Naive thymus-derived CD8-positive, alpha-beta T cell (primary cell): ENCODE measurements at places on chromosomes 1 and 21. TPM values are rescaled to one million over a fixed set of nuclear protein-coding genes. Genes with fewer than 3 reads are reported as not detected.
A peak's percentile ranks its signal among the peaks of the same experiment; 100 is the strongest.

DNA sequence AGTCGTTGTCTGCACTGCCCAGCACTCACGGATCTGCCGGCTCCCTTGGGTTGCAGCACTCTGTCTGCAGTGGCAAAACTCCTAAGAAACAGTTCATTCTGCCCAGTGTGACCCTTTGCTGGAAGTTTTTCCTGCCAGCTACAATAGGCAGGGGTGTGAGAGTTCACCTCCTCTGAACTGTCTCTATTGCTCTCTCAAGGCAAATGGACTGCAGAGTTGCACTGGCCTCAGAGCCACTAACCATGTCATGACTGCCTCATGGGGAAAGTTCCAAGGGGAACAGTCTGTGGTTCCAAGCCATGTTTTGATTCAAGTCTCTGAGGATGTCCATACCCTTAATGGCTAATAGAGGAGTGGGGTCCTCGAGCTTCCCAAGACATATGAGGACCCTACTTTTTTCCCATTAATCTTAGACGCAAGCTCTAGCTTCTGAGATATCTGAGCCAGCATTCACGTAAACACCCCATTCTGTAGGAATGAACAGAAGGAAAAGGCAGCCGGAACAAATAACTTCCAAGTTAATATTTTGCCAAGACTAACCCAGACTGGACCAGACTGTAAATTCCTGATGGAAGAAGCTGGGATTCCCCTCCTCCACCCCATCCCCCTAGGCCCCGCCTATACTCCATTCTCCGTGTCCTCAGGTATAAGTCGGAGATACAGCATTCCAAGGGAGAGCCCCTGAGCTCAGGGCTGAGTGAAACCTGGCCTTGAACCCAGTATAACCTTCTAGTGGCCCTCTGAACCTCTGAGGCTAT is 93.8 kb upstream of the AKT3 start:
- no peak overlapping the region for H3K4me3 ChIP-seq
- no peaks in the 10 kb centered on the region for H3K36me3 ChIP-seq
- no peak for DNase-seq
- no peaks in the 10 kb centered on the region for H3K4me1 ChIP-seq

MYBPH gene
- total RNA-seq, result not detected

- H3K4me1 ChIP-seq, result no peaks in the 10 kb centered on the region
- peaks cover 22% of the 10 kb centered on the region for H3K27me3 ChIP-seq
- H3K36me3 ChIP-seq, result no peaks in the 10 kb centered on the region
- H3K4me3 ChIP-seq, result no peak overlapping the region
Measured at GRCh38 chr1:48619539-48619938, 147.5 kb upstream of the SPATA6 start.

TCHH gene
- total RNA-seq, result not detected

DNA sequence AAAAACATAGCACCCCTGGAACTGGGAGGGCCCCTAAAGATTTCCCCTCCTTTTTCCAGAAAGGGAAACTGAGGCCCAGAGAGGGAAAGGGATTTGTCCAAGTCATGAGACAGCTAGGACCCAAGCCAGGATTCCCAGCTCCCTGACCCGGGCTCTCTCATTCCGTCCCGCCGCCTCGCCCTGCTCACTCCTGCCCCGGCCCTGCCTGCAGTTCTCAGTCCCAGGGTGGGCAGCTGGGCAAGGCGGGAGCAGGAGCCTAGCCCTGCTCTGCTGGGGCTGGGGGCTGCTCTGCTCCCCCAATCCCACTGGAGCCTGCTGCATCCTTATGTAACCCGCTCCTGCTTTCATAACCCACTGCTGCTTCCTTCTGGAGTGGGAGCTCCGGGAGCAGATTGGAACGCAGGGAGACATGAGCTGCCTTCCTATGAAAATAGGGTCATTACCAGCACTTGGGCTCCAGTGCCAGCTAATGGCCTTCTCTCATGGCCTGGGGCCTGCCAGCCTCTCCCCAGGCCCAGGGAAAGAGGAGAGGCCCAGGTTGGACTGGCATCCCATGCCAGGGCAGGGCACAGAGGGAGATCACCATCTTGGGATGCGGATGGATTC is 84.5 kb downstream of the CAMK2N1 start:
- H3K4me3 ChIP-seq, result no peak overlapping the region
- no peak overlapping the region for H3K27ac ChIP-seq

DNA sequence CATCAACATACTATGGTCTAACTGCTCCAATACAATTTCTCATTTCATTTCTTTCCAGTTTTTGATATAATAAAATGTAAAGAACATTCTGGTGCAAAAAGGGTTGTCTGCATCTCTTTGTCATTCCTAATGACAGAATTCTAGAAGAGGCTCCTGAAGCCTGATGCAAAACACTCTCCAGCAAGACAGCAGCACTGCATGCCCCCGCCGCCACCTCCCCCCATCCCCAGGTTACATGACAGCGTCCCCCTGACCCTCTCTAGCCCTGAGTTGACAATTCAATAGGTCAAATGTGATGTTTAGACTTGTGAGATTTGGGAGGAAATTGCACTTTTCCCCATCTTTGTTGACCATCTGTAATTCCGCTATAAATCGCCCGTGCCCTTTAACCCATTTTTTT is 64.6 kb upstream of the C1orf21 start:
- H3K27ac ChIP-seq, result no peak overlapping the region
- no peaks in the 10 kb centered on the region for H3K36me3 ChIP-seq
- no peak overlapping the region for H3K4me3 ChIP-seq

TBX19 gene
- 3.6 TPM for total RNA-seq

DNA sequence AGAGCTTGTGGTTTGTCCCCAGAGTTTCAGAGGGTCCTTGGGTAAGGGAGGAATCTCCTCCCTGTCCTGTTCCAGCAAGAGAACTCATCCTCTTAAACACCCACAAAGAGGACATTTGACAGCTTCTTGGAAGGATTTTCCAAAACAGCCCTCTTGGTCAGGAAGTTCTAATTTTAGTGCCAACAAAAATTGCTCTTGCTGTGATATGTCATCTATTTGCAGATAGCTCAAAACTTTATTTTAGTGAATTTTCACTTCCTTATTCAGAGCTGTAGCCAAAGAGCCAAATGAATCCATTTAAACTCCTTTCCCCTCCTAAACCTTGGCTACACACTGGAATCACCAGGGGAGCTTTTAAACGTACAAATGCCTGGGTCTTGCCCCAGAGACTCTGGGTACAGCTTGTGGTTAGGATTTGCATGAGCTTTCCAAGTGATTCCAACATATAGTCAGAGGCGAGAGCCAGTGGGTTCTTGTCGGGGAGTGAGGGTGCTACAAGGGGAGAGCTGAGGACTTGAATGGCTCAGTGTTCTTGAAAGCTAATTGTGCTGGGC is 11.8 kb upstream of the RASSF5 start:
- H3K27ac ChIP-seq, result peak overlapping the region; percentile 20
- no peaks in the 10 kb centered on the region for H3K27me3 ChIP-seq
- DNase-seq, result no peak
- H3K4me3 ChIP-seq, result no peak overlapping the region
- H3K36me3 ChIP-seq, result peaks cover 81% of the 10 kb centered on the region
- peaks cover 26% of the 10 kb centered on the region for H3K4me1 ChIP-seq

GRCh38 chr1:201916649-201917249 is 28.1 kb downstream of the SHISA4 start:
- no peak overlapping the region for H3K27ac ChIP-seq
- DNase-seq, result no peak
- peaks cover 17% of the 10 kb centered on the region for H3K27me3 ChIP-seq
- H3K4me3 ChIP-seq, result no peak overlapping the region
- no peaks in the 10 kb centered on the region for H3K36me3 ChIP-seq
- no peaks in the 10 kb centered on the region for H3K4me1 ChIP-seq

GRCh38 chr1:175861626-175862367 is 118.4 kb upstream of the TNR start:
- no peaks in the 10 kb centered on the region for H3K4me1 ChIP-seq
- H3K36me3 ChIP-seq, result no peaks in the 10 kb centered on the region
- H3K27me3 ChIP-seq, result peaks cover 5% of the 10 kb centered on the region
- no peak for DNase-seq
- no peak overlapping the region for H3K4me3 ChIP-seq
- H3K27ac ChIP-seq, result no peak overlapping the region

GRCh38 chr1:22791831-22792347 is 81.2 kb downstream of the EPHB2 start:
- DNase-seq, result no peak
- no peak overlapping the region for H3K27ac ChIP-seq
- no peak overlapping the region for H3K4me3 ChIP-seq
- no peaks in the 10 kb centered on the region for H3K36me3 ChIP-seq
- no peaks in the 10 kb centered on the region for H3K4me1 ChIP-seq

DNA sequence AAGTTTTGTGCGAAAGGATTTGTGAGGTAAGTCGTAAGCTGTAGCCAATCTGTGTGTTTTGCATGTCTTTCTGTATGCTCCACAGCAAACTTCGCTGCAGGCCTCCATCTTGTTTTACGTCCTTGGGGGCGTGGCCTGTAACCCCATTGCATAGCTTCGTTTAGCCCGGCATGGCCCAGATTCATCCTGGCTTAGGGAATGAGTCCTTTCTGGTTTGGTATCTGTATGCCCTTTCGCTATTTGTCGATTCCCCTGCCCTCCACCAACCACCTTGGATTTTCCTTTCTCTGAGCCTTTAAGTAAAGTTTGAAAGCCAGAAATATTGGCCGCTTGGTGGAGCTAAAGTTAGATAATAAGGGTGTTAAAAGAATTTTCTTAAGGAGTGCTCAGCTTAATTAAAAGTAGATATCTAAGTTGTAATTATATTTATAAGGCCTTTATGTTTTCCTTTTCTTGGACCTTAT is 1.1 kb downstream of the THEM4 start:
- H3K27me3 ChIP-seq, result no peaks in the 10 kb centered on the region
- H3K36me3 ChIP-seq, result peaks cover 8% of the 10 kb centered on the region
- no peak for DNase-seq
- peaks cover 27% of the 10 kb centered on the region for H3K4me1 ChIP-seq

- peaks cover 4% of the 10 kb centered on the region for H3K27me3 ChIP-seq
- no peaks in the 10 kb centered on the region for H3K36me3 ChIP-seq
- DNase-seq, result no peak
- H3K4me1 ChIP-seq, result no peaks in the 10 kb centered on the region
Measured at GRCh38 chr1:26066857-26067256, 573 bp downstream of the TRIM63 start.

GRCh38 chr1:54110996-54111395 is 41.8 kb downstream of the CDCP2 start:
- no peak overlapping the region for H3K27ac ChIP-seq
- no peak overlapping the region for H3K4me3 ChIP-seq
- no peak for DNase-seq
- no peaks in the 10 kb centered on the region for H3K4me1 ChIP-seq
- no peaks in the 10 kb centered on the region for H3K27me3 ChIP-seq
